ENCODE measurements at places on chromosomes 5 and 9.

- DNase-seq, result no peak
Measured at GRCh38 chr5:76595755-76596481, 27.3 kb downstream of the F2RL2 start.

- no peak for DNase-seq
Measured at GRCh38 chr9:128475867-128476266, 20.1 kb downstream of the ODF2 start.

DNA sequence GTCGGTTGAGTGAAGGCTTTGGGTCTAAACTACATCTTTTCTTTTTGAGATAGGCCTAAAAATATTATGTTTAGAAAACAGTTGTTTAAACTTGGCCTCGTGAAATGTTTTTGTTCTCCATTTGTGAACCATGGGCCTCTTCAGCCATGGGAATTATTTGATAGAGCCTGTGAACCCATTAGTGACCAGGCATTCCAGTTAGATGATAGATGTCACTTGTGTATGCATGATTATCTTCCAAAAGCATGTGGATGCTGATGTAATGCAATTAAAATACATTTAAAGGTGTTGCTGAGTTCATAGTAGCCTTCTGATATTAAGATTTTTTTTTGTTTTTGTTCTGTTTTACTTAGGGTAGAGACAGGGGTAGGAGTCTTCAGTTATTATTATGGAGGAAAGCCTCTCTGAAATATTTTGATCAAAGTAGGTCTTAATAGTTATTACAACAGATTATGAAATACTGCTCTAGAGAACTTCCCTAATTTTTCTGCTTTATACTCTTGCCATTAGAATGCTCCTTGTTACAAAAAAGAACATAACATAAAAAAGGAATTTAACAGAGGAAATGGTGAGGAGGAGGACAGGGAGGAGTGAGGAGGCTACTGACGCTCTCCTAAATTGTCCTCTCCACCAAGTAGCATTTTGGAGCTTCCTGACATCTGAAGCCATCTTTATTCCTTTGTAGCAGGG lies 32.9 kb downstream of the CPEB4 start:
- DNase-seq, result no peak

- DNase-seq, result no peak
Measured at GRCh38 chr9:81801190-81801589, 111.8 kb upstream of the TLE1 start.

GRCh38 chr5:127865273-127865672 lies 162.1 kb downstream of the CCDC192 start:
- DNase-seq, result no peak

GRCh38 chr5:142636698-142637324 lies 49.1 kb downstream of the FGF1 start:
- no peak for DNase-seq

- no peak for DNase-seq
Measured at GRCh38 chr5:158841481-158842276, 258.0 kb downstream of the EBF1 start.

DNA sequence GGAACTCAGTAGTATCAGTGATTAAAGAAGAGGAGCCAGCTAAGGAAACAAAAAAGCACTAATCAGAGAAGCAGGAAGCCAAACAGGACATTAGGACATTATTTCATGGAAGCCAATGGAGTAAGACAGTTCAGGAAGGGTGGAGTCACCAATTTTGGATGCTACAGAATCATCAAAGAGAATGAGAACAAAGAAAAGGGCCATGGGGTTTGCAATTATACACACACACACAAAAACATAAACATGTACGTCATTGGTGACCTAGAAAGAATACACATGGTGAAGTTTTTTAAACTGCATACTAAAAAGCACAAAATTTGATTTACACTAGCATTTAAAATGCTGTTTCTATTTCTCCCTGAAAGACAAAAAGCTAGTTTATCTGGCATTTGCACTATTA lies 96.8 kb upstream of the MRPS30 start:
- no peak for DNase-seq

DNA sequence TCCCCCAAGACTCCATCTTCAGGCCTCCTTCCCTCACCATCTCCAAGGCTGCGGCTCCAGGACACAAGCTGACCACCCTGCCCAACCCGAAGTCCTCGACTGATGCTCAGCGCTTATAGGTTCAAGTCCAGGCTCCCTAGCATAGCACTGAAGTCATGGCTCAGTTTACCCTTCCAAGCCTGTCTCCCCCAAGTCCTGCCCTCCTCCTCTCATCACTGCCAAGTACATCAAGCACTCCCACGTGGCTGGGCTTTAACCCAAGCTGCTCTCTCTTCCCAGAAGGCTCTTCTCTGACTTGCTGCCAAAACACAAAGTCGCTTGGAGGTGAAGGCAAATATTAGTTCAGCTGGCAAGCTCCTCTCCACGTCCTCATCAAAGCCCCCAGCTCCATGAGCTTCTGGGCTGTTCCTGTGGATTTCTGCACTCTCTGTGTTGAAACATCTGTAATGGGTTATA lies 22.1 kb upstream of the MARCHF6 start:
- DNase-seq, result no peak

DNA sequence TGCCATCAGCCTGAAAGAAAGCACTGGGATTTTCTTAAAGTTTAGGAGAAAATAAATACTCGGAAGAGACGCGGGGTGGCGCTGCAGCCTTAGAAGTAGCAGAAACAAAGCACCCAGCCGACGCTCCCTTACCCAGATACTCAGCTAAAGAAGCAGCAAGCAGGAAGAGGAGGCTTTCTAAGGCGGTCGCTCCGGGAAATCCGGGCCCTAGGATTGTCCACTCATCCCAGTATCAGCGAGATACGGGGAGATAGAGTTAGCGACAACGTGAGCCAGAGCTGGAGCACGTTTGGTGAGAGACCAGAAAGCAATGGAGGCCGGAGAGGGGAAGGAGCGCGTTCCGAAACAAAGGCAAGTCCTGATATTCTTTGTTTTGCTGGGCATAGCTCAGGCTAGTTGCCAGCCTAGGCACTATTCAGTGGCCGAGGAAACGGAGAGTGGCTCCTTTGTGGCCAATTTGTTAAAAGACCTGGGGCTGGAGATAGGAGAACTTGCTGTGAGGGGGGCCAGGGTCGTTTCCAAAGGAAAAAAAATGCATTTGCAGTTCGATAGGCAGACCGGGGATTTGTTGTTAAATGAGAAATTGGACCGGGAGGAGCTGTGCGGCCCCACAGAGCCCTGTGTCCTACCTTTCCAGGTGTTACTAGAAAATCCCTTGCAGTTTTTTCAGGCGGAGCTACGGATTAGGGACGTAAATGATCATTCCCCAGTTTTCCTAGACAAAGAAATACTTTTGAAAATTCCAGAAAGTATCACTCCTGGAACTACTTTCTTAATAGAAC lies at the start of gene PCDHB2:
Gene PCDHB2 (plus strand): TSS at position 135 of the 782 bp plus-strand sequence. CDS start 176 bp downstream, at position 311.
- no peak for DNase-seq

- DNase-seq, result no peak
Measured at GRCh38 chr9:129359162-129359811, 181.2 kb upstream of the IER5L start.

- DNase-seq, result no peak
Measured at GRCh38 chr5:126486332-126486731, 63.1 kb downstream of the GRAMD2B start.

DNA sequence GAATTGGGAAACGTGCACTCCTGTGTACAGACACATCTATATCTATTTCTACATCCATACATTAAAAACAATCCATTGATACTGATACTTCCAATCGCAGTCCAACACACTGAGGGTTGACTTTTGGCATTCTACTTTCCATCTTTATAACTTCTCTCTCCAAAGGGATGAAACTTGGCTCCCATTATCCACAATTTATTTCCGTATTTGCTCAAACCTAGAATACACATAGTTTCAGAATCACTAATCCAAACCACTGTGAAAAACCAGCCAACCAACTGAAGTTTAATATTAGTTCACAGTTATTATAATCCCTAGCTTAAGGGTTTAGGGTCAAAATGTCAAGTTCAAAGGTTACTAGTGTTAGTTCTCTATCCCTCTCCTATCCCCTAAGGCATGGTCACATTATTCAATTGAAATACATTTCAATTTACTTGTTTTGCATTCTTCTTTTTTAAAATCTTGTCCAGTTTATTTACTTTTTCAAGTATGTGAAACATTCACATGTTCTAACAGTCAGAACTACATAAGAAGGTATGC lies 156.5 kb downstream of the MED27 start:
- no peak for DNase-seq

- DNase-seq, result no peak
Measured at GRCh38 chr9:133269537-133270362, 5.3 kb downstream of the ABO start.

GRCh38 chr9:106620081-106620480 lies 242.9 kb upstream of the ZNF462 start:
- no peak for DNase-seq

DNA sequence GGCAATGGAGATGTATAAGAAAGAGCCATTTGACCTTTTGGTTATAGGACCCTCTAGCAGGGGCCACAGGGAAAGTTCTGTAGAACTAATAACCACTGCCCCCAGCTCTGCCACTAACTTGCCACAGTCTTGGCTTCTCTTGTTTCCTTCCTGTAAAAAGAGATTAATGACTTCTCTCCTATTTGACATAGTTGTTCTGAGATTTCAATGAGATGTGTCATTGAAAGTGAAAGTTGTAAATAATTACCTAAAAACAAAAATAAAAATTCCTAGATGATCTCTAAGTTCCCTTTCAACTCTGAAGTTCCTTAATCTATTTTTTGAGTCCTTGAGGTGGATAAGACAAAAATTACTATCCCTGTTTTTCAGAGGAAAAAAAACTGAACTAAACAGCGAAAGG lies 1.4 kb upstream of the KIF12 start:
- no peak for DNase-seq

DNA sequence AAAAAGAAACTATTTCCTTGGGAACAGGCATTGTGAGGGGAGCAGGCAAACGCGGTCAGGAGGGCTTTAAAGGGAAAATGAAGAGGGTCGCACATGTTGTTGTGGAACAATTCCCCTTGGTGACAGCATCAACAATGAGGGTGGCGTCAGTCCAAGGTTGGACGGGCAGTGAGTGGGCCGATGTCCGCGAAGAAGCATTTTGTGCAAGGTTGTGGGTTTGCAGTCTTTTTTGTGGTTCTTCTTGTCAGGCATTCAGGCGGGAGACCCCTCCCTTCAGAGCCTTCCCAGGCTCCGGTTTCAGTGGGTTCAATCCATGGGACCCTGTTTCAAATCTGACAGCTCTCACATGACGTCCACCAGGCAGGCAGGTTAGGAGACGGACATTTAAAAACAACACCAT lies 11.1 kb upstream of the SLC6A19 start:
- no peak for DNase-seq

GRCh38 chr9:121059998-121060636 lies 10.0 kb upstream of the C5 start:
- no peak for DNase-seq

DNA sequence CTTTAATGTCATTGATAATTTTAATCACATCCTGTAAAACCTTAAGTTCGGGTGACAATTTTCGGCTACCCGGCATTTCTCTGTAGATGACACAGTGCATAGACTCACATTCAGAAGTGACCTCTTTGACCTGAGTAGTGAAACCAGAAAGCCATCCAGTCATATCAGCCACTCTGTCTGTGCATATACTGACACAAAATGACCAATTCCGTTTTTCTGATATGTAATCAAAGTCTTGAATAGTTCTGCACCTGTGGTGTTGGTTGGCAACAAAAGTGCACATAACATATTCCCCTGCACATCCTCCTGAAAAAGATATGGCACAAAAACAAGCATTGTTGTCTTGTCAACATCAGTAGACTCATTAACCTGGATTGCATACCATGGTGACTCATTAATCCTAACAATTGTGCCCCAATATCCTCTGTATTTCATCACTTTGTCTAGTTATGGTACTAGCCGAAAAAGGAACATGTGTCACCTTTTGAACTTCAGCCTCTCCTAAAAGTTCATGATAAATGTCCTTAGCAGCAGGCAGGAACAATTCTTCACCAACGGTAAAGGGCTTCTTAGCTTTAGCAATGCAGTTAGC lies 4.6 kb upstream of the HNRNPA0 start:
- no peak for DNase-seq

- no peak for DNase-seq
Measured at GRCh38 chr9:35976726-35977125, 18.8 kb upstream of the OR2S2 start.

GRCh38 chr9:36113999-36114398 lies 22.5 kb upstream of the GLIPR2 start:
- DNase-seq, result no peak

DNA sequence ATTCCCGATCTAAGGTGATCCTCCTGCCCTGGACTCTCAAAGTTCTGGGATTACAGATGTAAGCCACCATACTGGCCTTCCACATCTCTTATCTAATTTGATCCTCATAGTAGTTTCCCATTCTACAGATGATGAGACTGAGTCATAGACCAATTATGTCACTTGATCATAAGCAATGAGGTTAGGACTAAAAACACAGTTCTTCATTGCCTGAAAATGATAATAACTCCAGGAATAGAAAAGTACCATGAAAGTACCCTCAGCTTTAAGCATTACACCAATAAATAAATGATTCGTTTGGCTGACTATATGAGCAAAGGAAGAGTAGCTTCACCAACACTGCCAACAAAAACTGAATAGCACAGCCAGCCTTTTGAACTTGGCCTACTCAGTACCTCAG lies 389.5 kb downstream of the ACTL7B start:
- DNase-seq, result no peak

DNA sequence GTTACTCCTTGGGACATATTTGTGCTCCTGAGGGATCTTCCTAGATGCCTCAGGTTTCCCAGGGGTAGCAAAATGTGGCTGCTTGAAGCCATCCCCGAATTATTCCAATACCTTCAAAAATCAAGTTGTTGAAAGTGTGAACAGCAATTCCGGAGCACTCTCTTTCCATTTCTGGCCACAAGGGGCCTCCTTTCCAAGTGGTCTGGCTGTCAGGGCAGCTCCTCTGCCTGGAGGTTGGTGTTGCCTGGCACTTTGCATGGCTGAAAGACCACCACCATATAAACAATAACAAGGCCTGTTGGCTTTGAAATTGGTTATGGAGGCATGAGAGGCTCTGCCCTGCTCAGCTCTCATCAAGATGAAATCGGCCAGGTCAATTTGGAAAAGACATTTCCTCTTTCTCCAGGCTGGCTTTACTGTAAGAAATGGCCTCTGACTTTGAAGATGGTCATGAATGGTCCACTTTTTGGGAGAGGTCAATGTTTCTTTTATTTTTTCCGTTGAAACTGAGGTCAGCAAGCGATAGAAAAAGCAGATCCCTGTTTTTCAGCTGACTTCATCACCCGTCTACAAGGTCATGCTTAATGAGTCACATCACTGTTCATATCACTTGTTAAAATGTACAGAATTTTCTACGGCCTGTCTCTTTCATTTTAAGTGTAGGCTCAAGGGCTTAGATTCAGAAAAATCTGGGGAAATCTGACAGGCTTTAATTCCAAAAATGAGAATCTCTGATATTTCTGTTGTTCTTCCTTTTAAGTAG lies 481.1 kb upstream of the ZNF608 start:
- no peak for DNase-seq

GRCh38 chr5:146644831-146645230 lies 128.8 kb upstream of the GPR151 start:
- DNase-seq, result no peak

All from stimulated activated CD8-positive, alpha-beta memory T cell treated with anti-CD3 and anti-CD28 coated beads, Interleukin-4, amount 100 ng/mL, for 1 hour (primary cell).